ENCODE measurements at places on chromosomes 11 and 22. TPM values are rescaled to one million over a fixed set of nuclear protein-coding genes. Genes with fewer than 3 reads are reported as not detected.

GRCh38 chr11:43576320-43576802, 104.2 kb upstream of the HSD17B12 start:
- DNase-seq = no peak

Gene SCT
- polyA plus RNA-seq = 2.3 TPM

GRCh38 chr11:72582206-72583176, 91.7 kb downstream of the PDE2A start:
- DNase-seq = no peak

- DNase-seq = no peak
Measured at GRCh38 chr11:1127664-1128162, 30.0 kb upstream of the MUC5AC start.

Gene NCAM1
- 77.8 TPM for polyA plus RNA-seq

DNA sequence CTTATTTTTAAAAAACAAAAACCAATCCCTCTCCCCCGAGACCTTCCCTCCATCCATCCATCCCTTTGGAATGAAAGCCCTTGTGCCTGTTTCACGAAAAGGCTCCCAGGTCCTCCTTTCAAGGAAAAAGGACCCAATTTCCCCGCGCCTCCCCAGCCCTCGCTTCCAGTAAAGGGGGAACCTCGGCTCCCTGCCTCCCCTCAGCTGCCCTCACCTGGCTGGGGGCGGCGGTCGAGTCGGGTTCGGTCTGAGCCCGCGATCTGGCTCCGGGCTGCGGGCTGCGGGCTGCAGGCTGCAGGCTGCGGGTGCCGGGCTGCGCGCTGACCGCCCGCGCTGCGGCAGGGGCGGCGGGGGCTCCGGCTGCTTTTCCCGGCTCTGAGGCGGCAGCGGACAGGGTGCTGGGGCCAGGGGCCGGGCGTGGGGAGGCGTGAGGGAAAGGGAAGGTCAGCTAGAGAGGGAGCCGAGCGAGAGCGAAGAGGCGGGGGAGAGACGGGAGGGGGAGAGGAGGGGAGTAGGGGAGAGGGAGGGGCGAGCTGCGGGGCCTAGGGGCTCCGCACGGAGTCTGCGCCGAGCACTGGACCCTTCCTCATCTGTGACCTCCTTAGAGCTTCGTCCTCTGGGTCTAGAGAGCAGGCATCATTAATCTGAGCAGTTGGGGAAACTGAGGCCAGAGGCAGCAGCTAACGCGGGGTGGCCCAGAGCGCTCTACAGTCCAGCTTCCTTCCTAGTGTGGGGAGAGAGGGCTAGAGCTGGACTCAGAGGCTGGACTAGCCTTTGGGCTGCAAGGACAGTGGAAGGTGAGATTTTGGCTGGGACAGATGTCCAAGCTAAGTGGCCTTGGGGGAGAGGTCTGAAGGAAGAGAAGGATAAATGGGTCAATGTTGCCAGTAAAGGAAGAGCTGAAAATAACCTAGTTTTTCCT, at the start of gene C1QTNF4:
Gene C1QTNF4 (minus strand): TSS at position 478 of the 922 bp plus-strand sequence. CDS start 3,601 bp downstream, outside the sequence.
- no peak for DNase-seq

GRCh38 chr11:102390667-102391465, 43.9 kb downstream of the BIRC2 start:
- DNase-seq = peak; percentile 31

DNA sequence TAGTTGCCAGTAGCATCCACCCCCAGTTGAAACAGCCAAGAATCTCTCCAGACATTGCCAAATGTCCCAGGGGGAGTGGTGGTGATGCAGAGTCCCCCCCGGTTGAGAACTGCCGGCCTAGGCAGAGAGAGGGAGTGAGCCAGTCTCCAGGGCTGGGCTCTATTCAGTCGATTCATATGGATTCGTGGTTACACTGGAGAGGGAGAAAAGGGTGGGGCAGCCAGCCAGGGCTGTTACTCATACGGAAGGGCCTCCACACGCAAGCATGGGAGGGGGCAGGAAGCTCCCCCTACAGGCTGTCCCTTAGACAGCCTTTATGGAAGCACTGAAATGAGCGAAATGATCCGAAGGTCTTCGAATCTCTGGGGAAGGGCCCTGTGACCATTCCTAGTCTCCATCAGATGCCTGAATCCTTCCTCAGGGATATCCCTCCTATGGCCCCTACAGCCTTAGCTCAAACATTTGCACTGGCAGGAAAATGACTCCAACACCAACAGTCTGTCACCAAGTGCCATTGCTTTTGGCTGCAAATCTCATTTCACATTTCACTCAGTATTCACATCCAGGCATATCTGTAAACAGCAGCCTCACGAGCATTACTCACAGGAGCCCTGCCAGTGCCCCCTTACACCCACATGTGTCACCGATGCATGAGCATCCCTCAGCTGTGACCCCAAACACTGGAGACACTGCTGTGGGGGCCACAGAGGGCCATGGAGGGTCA, 18.4 kb upstream of the TLCD5 start:
- DNase-seq = no peak

Gene LRP4
- polyA plus RNA-seq = 34.6 TPM

Gene PRR33
- not detected for polyA plus RNA-seq

DNA sequence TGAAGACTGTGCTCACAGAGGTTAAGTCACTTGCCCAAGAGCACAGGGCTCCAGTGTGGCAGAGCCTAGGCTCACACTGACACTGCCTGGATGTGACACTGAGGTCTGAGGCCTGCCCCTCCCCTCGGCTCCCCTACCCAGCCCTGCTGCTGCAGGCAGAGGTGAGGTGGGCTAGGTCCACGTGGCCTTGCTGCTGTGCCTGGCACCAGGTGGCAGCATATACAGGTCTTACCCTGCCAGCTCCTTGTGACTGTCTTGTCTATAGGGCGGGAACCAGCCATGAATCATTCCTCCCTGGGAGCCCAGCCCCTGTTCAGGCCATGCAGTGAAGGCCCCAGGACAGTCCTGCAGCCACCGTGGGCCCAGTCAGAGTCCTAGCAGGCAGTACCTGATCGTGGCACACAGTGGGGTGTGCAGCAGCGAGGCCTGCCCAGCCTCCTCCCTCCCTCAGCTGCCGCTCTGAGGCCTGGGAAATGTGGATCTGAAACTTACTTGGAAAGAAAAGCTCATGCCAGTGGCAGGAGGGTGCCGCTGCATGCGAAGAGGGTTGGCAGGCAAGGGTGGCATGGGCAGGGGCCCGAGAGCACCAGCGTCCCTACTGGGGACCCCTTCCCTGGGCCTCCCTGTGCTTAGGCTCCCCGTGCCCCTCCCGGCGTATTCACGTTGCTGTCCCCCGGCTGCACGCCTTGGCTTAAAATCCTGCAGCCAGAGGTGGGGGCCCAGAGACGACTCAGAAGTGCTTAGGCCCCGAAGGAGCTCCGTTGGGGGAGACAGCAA, 1.2 kb upstream of the CERK start:
- DNase-seq = no peak

GRCh38 chr22:23552573-23552972, 27.5 kb downstream of the IGLL1 start:
- no peak for DNase-seq

DNA sequence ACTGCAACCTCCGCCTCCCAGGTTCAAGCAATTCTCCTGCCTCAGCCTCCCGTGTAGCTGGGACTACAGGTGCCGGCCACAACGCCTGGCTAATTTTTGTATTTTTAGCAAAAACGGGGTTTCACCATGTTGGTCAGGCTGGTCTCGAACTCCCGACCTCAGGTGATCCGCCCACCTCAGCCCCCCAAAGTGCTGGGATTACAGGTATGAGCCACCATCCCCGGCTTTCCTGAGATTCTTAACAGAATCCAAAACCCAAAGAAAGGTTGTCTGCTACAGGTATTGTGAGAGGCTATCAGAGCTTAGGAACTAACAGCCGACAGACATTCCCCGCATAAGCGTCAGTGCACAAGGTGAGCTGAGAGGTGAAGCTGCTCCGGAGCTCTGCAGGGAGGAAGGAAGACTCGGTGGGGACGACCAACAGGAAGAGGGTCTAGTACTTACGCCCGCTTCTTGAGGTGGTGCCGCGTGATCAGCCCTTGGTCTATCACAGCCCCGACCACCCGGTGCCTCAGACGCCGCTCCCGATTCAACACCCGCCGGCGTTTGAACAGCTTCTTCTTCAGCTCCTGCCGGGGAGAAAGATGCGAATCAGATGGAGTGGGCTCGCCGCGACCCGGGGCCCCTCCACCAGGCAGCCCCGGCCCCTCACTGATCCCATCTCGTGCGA, 470 bp downstream of the C11orf98 start:
- peak; percentile 73 for DNase-seq

DNA sequence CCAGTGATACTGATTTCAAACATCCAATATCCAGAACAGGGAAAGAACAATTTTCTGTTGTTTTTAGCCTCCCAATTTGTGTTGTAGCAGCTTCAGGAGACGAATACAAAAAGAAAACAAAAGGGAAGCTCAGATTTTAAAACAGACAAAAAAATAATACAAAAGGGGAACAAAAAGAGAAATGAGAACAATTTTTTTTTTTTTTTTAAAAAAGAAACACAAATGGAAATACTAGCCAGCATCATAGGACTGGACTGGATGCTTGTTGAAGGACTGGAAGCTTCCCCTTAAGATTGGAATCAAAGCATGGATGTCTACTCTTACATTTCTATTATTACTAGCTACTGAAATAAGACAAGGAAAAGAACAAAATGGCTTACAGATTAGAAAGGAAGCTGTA, 46.5 kb upstream of the SORL1 start:
- no peak for DNase-seq

DNA sequence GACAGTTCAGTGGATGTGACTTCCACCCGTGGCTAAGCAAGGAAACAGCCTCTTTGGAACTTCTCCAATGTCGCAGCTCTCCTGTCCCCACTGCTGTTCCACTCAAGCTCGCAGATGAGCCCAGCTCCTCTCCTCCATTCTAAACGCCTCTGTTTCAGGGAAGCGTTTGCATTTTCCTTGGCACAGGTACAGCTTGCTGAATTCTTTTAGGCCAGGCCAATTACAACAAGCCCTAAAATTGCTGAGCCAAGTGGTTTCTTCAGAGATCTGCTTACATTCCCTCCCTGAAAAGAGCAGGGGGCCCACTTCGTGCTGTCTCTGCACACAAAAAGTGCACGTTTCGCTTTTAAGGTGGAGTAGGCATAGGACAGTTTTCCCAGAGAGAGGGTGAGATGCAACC, 91.5 kb upstream of the BLID start:
- peak; percentile 62 for DNase-seq

DNA sequence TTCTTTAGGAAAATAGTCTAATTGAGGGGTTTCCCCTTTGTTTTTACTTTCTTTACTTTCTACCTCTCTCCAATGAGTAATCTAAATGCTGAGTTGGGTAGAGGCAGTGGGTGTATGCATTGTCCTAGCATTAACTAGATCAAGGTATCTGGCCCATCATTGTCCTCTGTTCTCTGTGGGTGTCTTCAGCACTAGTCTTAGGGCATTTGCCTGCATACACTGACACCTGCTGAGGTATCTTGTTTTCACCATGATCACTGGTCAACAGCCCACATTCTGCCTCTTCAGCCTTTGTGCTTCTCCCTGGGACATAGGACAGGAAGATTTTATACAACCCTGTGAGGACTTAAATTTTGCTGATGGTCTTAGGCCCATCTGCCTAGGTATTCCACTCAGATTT, 371.1 kb downstream of the RAB38 start:
- DNase-seq = no peak

- DNase-seq = no peak
Measured at GRCh38 chr11:127598476-127598875, 597.9 kb upstream of the KIRREL3 start.

GRCh38 chr22:46272196-46272595, 4.4 kb downstream of the TTC38 start:
- no peak for DNase-seq

DNA sequence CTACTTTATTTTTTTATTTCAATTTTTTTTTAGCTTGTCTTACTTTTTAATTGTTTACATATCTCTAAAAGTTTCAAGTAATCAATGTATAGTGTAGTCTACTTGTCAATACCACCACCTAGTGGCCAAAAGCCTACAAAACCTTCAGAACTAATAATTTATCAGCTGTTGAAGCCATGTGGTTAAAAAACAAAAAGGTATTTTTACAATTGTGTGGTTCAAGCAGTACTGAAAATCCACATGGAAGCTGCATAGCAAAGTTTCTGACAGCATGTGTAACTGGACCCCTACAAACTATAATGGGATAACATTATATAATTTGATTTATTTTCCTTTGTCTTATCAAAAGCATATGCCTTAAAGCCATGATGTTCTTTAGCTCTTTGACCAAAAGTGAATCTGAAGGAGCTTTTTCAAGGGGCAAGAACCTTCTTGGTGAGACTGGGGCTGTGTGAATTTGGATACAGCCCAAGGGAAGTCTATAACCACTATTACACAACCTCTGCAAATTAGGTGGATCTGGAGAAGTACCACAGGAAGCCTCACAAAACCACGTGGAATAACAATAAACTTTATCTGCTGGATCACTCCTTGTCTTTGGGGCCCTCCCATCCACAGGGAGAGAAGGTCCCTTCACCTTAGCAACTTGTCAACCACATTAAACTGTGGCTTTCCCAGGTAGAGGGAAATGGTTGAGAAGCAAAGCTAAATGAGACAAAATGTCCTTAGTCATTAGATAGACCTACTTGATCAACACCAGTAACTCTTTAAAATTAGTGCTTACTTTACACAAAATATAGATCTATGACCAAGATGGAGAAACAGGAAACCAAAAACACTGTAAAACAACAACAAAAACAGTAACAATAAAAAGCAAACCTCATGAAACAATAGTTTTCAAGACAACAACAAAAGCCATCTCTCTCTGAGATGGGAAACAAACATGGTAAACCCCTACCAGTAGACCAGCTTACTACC, 9.9 kb downstream of the NARS2 start:
- peak; percentile 65 for DNase-seq

Gene LSP1
- 4.8 TPM for polyA plus RNA-seq

GRCh38 chr11:121367001-121367843, 74.7 kb downstream of the SC5D start:
- peak; percentile 69 for DNase-seq

DNA sequence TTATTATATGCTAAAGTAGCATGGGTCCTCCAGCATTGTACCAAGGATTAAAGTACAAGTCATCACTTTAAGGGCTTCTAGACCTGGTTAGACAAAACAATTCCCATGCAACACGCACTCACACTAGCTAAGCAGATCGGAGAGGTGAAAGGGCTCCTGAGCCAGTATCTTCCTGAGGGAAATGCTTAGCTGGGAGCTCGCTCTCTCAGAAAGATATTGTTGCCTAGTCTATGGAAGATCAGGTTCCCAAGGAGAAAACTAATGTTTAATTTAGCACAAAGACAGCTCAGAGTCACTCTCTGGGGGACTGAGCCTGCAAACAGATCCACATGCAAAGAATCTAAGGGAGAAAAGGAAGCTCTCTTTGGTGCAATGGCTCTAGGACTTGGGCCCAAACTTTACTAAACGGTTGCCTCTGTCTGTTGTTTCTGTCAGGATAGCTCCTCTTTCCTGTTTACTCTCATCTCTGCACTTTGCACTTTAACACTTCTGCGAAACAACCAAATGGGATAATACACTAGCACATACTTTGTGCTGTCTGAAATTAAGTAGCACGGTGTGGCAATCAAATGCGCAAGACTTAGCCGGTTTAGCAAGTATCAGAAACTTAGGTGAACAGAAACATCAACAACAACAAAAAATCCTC, 10.7 kb downstream of the MAML2 start:
- no peak for DNase-seq

- no peak for DNase-seq
Measured at GRCh38 chr11:67314218-67314617, 10.9 kb downstream of the SSH3 start.

Measured in renal pelvis (tissue), 12 donors.